D341Med (cell line): ENCODE measurements at places on chromosomes 4 and X.
A peak's percentile ranks its signal among the peaks of the same experiment; 100 is the strongest.

- no peak for DNase-seq
Measured at GRCh38 chr4:102560571-102561341, 59.6 kb downstream of the NFKB1 start.

DNA sequence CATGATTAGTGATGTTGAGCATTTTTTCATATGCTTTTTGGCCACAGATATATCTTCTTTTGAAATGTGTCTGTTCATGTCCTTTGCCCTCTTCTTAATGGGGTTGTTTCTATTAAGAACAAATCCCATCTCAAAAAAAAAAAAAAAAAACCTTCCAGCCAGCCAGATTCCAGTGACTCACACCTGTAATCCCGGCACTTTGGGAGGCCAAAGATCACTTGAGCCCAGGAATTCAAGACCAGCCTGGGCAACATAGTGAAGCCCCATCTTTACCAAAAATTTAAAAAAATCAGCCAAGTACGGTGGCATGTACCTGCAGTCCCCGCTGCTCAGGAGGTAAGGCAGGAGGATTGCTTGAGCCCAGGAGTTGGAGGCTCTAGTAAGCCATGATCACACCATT is 5.1 kb downstream of the RAB33B start:
- DNase-seq = no peak

- DNase-seq = no peak
Measured at GRCh38 chr4:5955201-5955821, 62.4 kb upstream of the CRMP1 start.

GRCh38 chr4:88753658-88754571 is 56.3 kb upstream of the NAP1L5 start:
- DNase-seq = no peak

- no peak for DNase-seq
Measured at GRCh38 chr4:137640156-137640837, 108.0 kb upstream of the PCDH18 start.

- no peak for DNase-seq
Measured at GRCh38 chr4:54277691-54278090, 48.6 kb downstream of the PDGFRA start.

DNA sequence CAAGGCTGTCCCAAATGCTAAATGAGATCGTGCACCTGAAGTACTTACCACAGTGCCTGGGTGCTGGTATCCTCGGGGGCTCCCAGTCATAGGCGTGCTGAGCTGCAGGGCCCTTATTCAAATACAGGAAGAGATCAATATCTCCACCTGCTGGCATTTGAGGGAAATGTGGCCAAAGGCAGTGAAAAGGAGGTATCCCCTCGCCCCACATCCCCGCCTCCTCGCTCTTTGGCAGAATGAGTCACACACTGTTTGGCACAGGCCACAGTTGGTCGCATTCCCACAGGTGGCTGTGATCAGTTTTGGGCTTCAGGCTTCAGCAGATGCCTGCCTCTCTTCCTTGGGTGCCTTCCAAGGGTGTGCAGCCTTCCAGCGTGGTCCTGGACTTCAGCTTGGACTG is 28.4 kb downstream of the ZNF185 start:
- DNase-seq = peak; percentile 71

GRCh38 chrX:29911673-29912072 is 303.7 kb upstream of the MAGEB2 start:
- no peak for DNase-seq

DNA sequence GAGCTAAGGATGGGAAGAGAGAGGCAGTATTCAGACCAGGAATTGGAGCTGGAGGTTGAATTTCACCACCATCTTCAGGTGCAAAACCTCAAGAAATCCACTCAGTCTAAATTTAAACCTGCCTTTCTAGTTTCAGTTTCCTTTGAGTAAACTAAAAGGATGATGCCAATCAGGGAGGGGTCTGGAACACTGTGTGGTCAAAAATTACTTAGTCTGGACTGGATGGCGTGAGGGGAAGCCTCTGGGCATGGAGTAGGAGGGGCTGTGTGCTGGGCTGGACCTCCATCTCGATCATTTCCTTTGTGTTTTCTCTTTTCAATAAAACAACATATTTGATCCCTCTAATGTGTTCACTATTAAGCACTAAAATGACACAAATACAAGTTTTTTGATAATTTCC is 120.1 kb downstream of the GC start:
- no peak for DNase-seq
